ENCODE measurements at places on chromosomes 5 and 9. TPM values are rescaled to one million over a fixed set of nuclear protein-coding genes. Genes with fewer than 3 reads are reported as not detected.

HARS2 gene
- 30.1 TPM for total RNA-seq

FBN2 gene
- total RNA-seq = 80.1 TPM

NUTM2G gene
- not detected for total RNA-seq

PCDHGC4 gene
- 3.0 TPM for total RNA-seq

STOM gene
- total RNA-seq = 248 TPM

PCDHB5 gene
- total RNA-seq = 2.8 TPM

PROB1 gene
- total RNA-seq = 0.77 TPM

TTC1 gene
- 41.6 TPM for total RNA-seq
